ENCODE measurements at places on chromosomes 16 and 17.

GRCh38 chr17:77498791-77499698, 358.3 kb downstream of the SEC14L1 start:
- DNase-seq: no peak

DNA sequence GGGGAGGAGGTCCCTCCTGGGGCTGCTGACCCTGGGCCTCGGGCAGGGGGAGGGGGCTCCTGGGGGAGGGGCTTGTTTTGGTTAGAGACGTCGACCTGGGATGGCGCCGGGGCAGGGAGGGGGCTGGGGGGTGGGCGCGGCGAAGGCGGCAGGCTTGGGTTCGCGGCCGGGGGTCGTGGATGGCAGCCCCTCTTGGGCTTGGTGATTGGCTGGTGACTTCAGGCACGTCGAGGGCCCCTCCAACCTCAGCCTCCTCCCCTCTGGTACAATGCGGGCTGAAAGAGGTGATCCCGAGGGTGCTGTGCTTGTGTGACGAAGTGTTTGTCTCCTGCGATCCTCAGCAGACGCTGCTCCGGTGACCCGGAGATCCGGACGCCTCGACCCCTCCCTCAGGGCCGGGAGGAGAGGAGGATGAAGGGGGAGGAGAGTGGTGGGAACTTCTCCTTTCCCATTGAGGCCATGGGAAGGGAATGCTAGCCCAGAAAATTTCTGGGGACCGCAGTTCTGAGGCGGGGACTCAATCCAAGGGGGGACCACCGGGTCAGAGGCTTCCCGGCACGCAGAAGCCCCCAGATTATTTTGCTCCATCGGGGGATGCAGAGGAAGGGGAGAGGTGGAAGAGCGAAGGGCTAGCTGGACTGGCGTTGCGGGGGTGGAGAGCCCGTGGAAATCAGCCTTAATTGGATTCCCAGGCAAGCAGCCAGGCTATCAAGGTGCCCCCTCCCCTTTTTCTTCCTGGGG, 43.9 kb downstream of the RAI1 start:
- DNase-seq: no peak

DNA sequence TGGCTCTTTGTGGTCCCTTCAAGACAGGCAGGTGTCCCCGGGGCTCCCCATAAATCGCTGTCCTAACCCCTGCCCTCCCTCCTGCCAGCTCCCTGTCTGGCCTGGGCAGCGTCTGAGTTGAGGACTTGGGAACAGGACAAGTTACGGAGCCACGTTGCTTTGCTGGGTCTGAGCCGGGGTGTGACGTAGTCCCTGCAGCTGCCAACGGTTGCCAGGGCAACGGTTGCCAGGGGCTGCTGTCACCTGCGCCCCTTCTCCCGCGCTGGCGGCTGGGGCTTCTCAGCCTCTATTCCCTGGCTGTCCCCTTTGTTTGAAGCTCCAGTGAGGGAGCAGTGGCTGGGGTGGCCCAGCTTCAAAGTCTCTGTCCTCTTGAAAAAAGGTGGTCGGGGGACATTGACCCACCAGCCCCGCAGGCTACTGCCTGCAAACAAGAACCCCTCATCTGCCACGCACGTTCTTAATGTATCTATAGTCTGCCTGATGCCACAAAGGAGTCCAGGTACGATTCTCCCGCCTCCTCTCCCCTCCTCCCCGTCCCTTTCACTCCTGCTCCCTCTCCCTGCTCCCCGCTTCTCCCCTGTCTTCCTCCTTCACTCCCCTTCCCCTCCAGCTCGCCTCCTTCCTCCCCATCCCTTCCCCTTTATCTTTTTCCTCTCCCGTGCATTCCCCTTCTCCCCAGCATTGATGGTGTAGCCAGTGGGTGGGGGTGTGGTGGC, 10.9 kb downstream of the ADGRG1 start:
- DNase-seq: no peak

- DNase-seq: no peak
Measured at GRCh38 chr17:8375738-8376259, 705 bp downstream of the KRABD2 start.

DNA sequence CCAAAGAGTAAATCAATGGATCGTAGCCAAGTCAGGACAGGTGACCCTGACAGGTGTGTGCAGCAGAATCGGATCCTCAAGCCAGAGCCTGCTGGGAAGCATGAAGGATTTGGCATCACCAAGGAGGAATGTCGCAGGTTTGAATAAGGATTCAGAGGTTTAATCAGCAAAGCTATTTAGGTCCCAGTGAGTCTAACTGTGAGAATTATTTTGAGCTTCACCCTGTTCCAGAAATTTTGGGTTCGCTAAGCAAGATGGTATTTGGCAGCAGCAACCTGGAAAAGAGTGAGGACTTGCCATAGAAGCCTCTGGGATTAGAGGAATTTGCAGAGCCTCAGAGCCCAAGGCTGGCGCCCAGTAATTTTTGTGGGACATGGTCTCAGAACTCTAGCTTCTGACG, 173.0 kb downstream of the CCDC182 start:
- no peak for DNase-seq

GRCh38 chr16:26649381-26650045, 417.2 kb upstream of the C16orf82 start:
- DNase-seq: no peak

DNA sequence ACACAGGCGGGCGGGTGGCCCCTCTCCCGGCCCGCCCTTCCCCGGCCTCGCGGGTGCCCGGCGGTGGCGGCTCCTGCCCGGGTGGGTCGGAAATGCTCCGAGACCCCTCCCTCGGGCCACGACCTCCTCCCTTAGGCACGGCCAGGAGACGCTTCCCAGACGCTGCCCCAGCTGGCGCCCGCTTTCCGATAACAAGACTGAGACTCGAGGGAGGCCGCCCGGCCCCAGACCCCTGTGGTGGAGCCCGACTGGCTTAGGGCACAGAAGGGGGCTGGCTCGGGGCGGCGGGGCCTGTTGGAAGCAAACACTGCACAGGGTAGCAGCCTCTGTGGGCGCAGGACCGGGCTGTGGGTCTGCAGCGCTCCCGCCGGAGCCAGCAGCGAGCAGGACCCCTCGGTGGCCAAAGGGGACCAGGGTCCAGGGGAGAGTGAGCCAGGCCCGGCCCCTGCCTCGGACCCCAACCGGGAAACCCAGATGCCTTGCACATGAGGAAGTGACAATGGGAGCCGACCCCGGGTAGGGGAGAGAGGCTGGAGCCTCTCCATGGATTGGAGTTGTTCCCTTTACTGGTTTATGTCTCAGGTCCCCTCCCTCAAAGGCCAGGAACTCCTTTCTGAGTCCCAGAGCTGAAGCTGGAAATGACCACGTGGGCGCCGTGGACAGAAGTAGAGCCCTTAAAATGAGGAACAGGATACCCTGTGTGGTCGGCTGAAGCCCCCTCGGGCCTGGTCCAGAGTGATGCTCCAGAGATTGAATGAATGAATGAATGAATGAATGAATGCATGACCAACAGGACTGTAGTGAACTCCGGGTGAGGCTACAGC, 19.8 kb upstream of the ADCY7 start:
- no peak for DNase-seq

DNA sequence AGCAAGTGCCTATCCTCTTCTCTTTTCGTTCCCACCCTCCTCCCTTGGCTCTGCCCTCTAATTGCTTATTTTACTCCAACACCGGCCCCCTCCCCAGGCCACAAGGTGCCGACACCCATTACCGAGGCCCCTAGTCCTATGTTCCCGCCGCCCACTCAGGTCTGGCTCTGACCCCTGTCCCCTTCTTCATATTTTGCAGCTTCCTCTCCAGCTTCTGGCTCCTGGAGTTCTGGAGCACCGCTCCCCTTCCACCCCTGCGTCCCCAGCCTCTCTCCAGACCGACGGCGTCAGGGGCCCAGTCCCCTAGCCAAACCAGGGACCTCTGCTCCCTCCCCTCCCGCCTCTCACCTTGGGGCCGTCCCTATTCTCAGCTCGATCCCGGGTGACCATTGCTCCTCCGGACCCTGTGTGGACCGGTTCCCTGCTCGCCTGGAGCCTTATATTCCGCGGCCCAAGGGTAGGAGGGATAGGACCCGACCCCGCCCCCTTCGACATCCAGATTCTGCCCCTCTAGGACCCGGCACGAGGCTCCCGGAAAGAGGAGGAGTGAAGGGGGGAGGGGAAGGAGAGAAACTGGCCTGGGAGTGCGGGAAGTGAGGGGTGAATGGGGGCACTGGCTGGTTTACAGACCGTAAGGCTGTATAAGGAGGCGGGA, at the start of gene HES7:
HES7 (minus strand) TSS at position 412 of the 655 bp plus-strand sequence; CDS start at position 390, 22 bp downstream.
- no peak for DNase-seq

DNA sequence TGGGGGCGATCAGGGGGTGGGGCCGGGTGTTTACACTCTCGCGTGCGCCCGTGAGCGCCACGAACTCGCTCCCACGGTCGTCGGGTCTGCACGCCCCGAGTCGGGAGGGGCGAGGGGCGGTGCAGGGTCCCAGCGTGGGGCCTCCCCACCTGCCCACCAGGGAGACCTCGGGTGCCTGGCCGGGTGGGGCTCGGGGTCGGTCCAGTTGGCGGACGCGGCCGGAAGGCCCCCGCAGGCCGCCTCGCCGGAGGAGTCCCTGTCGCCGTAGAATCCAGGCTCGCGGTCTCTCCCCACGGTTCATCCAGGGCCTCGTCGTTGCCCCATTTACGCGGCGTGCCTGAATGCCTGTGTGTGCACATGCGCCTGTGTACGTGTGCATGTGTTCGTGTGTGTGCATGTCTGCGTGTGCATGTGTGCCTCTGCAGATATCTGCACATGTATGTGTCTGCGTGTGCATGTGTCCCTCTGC, 510 bp upstream of the RAB40B start:
- DNase-seq: no peak

- no peak for DNase-seq
Measured at GRCh38 chr16:11088831-11089230, 144.5 kb downstream of the CLEC16A start.

- no peak for DNase-seq
Measured at GRCh38 chr16:68267612-68268405, 3.5 kb downstream of the SLC7A6 start.

- no peak for DNase-seq
Measured at GRCh38 chr16:24088767-24089166, 167.4 kb upstream of the CACNG3 start.

DNA sequence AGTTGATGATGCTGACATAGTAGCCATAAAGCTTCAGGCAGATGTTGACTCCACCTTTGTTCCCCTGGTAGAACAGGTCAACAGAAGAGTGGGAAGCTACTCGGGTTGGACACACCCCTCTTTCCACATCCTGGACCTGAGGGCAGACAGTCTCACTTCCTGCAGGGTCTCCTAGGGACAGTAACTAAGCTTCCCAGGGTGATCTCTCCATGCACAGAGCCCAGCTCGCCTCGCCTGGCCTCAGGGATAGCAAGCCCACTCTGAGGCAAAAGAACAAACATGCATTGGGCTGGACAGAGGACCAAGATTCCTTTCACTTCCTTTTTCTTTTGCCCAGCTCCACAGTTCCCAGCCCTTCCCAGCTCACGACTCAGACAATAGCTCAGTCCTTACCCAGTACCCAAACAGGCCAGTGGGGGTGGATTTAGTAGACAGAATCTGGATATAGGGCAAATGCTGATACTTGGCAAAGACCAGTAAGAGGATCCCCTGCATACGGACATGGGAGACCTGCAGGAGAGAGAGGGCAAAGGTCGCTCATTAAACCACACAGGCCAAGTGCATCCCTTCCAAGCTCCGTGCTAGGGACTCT, 7.0 kb downstream of the INPP5K start:
- DNase-seq: no peak

DNA sequence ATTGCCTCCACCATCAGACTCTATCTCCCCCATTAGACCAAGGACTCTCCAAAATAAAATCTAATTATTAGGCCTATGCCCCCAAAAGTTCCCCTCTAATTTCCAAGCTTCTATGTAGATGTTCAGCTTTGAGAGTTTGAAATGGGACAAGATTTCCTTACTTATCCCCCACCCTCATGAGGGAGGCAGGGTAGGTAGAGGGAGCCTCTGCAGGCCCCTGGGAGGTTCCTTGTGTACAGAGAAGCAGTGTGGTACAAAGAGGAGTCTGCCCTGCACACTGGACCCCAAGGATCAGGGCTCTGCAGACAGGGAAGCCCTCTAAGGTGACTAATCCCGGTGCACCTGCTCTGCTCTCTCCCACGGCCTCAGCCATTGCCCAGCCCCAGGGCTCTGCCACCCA, 2.5 kb downstream of the KRT17 start:
- no peak for DNase-seq

DNA sequence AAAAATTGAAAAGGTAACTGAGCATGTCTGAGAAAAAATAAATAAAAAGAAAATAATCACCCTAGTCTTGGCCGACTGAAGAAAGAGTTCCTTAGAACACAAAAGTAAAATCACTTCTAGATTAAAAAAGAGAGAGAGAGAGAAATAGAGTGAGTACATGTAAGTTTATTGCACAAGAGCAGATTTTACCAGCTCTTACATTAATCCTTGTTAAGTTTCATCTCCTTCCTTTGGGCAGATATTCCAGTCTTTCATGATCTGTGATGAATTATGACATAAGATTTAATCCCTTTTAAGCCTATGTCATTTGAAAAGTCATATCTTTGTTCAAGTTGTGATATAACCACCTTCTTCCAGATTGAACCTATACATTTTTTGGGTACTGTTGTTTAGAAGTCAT, 54.8 kb downstream of the NFAT5 start:
- DNase-seq: no peak

- no peak for DNase-seq
Measured at GRCh38 chr16:76246587-76246986, 30.6 kb upstream of the CNTNAP4 start.

DNA sequence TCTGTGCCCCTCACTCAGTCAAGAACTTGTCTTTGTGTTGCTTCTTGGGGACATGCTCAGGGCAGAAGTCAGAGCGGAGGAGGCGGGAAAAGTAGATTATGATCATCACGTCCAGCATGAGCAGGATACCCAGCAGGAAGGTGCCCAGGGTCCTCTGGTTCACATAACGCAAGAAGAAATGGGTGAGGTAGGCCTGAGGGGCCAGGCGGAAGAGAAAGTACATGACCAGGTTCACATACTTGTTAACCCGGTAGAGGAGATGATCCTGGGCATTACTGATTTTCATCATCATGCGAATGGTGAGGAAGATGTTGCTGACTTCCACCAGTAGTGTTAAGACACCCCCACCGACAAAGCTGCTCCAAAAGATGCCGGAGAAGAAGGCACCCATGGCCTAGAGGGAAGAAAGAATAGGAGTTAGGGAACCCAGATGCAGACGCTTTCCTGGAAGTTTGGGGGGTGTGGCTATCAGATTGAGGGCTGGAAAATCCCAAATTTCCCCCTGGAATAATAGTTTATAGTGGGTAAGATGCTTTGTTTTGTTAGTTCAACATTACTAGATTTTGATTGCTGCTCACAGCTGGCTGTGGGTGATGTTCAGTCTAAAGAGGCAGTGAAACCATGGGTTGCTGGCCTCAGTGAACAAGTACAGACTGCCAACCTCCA, 1.4 kb downstream of the TLCD1 start:
- no peak for DNase-seq

GRCh38 chr17:42920106-42920900, 19.7 kb downstream of the G6PC1 start:
- no peak for DNase-seq

DNA sequence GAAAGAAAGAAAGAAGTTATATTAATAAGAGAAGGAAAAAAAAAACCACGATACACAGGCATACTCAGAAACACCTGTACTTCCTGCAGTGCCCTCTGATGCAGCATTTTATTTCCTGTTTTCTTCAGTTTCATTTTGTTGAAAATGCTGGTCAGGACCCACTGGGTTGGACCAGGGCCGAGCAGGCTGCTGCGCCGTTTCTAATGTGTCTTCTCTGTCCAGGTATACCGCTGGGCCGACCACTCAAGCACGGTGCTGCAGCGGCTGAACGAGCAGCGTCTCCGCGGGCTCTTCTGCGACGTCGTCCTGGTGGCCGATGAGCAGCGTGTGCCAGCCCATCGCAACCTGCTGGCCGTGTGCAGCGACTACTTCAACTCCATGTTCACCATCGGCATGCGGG, 8.3 kb downstream of the KLHL36 start:
- DNase-seq: no peak

GRCh38 chr16:86868786-86869185, 290.4 kb downstream of the FOXL1 start:
- DNase-seq: no peak

- DNase-seq: no peak
Measured at GRCh38 chr16:72961115-72961832, 86.7 kb downstream of the ZFHX3 start.

All from stimulated activated CD4-positive, alpha-beta T cell treated with anti-CD3 and anti-CD28 coated beads, Interleukin-2, amount 100 ng/mL, for 4 hours (primary cell).